ENCODE measurements at places on chromosomes 1 and 21.

DNA sequence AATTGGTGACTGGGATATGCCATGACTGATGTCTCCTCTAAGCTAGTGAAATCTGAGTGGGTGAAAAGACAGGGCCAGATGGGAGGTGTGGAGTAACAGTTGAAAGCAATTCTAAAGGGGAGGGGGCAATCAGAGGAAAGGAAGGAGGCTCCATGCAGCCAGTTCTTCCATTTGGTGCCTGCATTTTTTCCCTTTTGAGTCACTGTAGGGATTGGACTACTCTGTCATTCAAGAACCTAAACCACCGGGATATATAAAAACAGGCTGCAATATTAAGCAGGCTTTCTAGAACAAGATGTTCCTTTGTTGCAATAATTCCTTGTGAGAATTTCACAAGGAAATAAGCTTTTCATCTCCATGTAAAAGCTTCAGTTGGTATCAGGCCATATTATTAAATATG, 18.3 kb downstream of the CLIC6 start:
- peak; percentile 17 for DNase-seq

DNA sequence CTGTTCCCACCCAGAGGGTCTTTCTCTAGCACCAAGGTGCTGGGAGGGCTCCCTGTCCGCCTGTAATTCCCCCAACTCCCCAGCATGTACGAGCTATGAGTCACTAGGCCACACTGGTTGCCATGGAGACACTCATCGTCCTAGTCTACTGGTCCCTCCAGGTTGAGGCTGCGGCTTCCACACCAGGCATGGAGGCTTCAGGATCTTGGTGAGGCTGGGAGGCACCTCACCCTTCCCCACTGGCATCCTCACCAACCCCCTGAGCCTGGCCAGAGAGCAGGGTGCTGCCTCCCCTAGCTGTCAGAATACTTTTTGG, 75.6 kb upstream of the KAZN start:
- DNase-seq = peak; percentile 8

GRCh38 chr1:242140836-242141235, 141.9 kb upstream of the MAP1LC3C start:
- no peak for DNase-seq

GRCh38 chr1:18768086-18768485, 91.4 kb downstream of the TAS1R2 start:
- no peak for DNase-seq

- DNase-seq = peak; percentile 39
Measured at GRCh38 chr1:28893403-28894102, 20.8 kb upstream of the EPB41 start.

GRCh38 chr1:2228694-2229036, 546 bp downstream of the SKI start:
- peak; percentile 76 for DNase-seq

GRCh38 chr1:92563457-92564216, 76.9 kb upstream of the GFI1 start:
- no peak for DNase-seq

- no peak for DNase-seq
Measured at GRCh38 chr1:51131185-51131584, 29.2 kb downstream of the C1orf185 start.

GRCh38 chr1:101366513-101367215, 129.8 kb downstream of the S1PR1 start:
- no peak for DNase-seq

DNA sequence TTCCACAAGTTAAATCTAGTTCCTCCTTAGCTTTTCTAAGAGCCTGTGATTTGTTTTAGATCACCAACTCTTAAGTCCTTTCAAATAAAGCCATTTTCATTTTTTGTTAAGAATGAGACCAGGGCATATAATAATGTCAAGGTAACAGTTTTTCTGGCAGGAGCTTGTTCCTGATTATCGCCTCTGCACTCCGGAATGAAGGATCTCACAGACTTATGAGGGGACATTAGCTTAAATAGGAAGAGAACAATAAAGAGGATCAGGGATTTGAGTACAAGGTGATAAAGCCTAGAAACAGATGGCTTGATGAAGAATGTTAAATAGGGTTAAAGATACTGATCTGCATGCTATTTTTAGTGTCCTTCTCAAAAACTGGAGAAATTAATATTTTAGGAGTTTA, 13.6 kb upstream of the OTUD7B start:
- no peak for DNase-seq

DNA sequence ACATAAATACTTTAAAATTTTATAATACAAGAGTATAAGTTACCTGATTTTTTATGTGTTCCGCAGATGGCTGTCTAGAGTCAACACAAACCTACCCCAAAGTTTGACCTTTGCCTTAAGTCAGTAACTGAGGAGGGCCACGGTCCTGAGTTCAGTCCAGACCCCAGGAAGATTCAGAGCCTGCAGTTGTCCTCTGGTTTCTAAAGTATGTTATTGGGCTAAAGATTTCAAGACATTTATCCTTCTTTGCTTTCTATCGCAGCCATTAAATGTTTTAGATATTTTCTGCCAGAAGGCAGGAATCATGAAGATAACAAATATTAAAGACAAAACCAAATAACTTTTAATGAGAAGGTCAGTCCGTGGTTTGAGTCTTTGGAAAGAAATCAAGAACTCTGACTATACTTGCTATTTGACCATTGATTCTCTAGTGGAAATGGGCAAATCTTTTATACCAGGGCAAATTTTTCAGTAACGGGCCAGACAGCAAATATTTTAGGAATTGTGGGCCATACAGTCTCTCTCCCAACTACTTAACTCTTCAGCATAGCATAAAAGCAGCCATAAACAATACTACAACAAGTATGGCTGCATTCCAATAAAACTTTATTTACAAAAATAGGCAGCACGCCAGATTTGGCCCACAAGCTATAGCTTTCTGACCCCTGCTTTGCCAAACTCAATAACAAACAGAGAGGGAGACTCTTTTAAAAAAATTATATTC, 38.0 kb upstream of the HAO2 start:
- DNase-seq = no peak

GRCh38 chr1:223551610-223552009, 113.9 kb downstream of the CAPN8 start:
- no peak for DNase-seq

GRCh38 chr1:24426744-24427544, 11.3 kb downstream of the NIPAL3 start:
- DNase-seq = no peak

DNA sequence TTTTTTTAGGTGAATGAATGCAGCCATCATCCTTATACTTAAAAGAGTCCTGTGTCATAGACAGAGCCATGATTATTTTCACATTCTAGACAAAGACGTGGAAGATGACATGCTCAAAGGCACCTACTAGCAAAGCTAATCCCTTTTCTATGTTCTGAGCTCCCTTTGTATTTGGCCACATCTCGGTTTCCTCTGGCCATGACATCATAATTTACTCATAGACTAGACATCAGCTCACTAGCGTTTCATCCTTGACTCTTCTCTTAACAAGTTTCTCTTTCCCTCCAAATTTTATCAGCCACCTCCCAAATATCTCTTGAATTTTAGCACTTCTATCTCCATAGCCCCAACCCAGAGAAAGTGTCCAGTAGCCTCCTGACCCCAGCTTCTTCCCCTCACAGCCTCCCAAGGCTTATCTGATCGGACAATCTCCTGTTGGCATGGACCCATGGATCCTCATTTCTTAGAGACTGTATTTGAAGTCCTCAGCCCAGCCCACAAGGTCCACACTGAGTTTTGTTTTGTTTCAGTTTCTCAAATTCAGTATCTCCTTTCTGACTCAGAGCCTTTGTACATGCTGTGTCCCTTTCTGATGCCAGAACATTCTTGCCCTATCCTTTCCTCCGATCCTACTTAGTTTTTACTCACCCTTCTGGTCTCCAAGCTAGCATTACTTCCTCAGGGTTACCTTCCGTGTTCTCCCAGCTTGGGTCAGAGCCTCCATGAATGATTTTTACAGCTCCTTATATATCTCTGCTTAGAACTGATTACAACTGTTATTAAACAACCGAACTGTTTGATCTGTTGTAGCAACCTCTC, 33.0 kb upstream of the EPS8L3 start:
- DNase-seq = no peak

DNA sequence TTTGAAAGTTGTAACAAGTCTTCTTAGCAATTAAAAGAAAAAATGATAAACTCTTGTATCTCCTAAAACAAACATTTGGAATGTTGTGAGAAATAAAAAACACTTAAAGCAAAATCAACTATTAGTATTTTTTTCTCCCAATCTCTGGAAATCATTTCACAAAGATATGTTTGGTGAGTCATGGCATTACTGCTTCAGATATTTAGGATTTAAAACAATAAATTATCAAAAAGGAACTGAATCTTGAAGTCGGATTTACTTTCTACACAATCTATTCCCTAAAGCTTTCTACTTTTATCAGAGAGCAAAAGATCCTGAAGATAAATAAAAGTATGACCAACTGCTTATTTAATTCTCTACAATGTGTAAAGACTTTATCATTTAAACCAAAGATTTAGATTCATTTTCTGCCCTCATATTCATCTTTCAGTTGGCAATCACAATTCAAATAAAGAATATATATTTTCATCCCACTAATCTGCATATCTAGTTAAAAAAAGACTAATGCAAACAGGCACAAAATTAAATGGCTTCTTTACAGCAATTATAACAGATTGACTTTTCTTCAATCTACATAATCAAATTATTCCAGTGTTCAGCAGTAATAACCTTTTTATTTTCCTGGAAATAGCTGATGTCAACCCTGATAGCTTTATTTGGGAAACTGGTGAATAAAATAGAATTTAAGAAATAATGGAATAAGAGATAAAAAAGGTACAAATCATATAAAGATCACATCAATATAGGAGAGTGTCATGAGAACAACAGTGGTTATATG, 230.0 kb downstream of the COP1 start:
- no peak for DNase-seq

DNA sequence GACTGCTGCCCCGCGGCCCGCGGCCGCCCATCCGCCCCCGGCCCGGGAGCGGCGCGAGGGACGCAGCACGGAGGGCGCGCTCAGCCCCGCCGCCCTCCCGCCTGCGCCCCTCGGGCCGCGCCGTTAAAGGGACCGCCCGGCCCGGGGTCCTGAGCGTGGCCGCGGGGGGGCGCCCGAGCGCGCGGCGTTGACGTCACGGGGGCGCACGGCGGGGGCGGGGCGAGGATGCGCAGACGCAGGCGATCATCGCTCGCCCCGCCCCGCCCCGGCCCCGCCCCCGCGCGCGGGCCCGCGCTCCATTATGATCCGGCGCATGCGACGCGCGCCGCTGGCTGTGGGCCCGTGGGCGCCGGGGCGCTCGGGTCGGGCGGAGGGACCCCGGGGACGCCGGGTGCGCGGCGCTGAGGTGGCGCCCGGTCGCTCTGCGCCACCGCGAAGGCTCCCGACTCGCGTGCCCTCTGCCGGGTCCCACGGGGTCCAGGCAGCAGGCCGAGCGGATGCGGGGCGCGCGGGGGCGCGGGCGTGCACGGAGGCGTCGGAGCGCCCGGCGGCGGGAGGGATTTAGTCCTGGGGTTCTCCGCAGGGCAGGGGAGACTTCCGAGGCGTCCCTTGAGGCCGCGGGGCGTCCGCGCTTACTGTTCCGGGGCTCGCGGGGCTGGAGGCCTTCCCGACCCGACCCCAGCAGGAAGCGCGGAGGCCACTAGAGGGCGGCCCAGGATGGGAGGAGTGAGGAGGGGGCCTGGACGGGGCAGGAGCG, at the start of gene DVL1:
Gene DVL1 (minus strand): TSS at position 163 of the 757 bp plus-strand sequence. CDS start 353 bp downstream, outside the sequence.
- DNase-seq = peak; percentile 84

GRCh38 chr21:34311561-34312330, 52.1 kb upstream of the KCNE2 start:
- no peak for DNase-seq

DNA sequence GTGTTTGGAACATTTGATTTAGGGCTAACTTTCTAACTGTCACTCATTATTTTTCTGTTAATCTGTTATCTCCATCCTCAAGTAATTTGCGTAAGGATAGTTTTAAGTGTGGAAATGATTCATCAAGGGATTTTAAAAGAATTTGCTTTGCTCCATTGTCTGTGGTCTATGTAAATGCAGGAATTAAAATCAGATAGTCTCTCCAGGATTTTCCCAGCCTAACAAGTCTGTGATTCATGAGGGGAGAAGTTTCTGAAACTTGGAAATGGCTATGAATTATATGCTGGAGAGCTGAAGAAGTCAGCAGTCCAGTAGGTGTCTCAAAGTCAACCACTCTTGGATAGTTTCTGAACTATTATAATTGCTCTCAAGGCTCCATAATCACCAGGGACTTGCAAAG, 264.5 kb downstream of the MRPL39 start:
- DNase-seq = no peak

DNA sequence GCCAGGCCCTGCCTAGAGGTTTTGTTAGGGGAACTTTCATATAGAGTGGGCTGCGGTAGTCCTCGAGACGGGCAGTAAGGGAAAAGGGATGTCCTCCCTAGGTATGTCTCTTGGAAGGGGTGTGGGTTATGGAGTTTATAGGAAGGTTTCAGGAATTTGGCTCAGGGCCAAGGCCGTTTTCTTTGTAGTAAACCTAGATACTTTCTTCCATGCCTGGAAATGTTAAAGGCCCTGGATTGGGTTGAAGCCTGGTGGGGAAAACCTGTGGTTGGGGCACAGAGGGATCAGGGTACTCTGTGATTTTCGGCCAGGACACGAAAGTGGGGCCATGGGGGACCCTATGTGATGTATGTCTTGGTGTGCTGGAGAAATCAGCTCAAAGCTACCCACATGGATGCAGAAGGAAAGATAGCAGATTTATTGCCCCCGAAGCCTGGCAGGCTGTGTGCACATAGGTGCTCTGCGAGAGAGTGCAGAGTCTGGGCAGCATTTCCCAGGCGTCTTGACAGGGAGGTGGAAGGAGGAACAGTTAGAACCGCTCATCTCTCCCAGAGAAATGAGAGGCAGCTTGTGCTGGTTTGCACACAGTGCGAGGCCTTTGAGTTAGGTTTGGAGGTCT, 1.7 kb downstream of the SNAP47 start:
- DNase-seq = no peak

DNA sequence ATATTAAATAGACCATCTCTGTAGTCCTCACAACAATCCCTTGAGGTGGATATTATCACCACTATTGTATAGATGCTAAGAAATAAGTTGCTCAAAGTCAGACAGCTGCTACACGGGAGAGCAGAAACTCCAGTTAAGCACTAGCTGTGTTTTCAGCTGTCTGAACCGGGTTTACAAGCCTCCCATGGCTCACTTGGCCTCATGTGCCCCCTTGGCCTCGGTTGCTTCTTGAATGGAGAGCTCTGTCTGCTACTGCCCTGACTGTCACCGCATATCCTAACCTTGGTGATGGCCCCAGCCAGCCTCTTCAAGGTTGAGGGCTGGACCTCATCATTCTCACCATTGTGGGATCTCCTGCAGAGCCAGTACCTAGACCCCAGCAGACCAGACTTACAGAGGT, 123.4 kb downstream of the AK5 start:
- no peak for DNase-seq

- DNase-seq = no peak
Measured at GRCh38 chr1:226596531-226597165, 48.1 kb downstream of the STUM start.

DNA sequence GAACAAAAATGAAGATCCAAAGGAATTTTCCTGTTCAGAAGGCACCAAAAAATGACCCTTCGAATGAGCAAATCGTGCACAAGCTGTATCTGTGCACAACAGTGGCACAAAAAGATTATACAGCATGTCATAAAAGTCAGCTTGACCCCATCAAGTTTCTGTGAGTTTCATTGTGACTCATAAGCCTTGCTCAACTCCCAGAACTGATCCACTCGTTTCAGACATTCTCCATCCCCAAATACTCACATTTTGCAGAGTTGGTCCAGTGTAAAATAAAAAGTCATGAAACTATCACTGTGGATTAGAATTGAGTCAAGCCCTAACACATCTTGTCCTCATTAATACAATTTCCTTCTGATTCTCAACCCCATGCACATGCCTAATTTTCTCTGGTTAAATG, 174.7 kb upstream of the PKN2 start:
- no peak for DNase-seq

- DNase-seq = peak; percentile 47
Measured at GRCh38 chr1:37732111-37732780, 32.7 kb downstream of the EPHA10 start.

GRCh38 chr1:107480548-107481415, 339.9 kb downstream of the NTNG1 start:
- DNase-seq = peak; percentile 69
